ENCODE measurements at places on chromosomes 11 and 22.

- H3K4me1 ChIP-seq, result no peaks in the 10 kb centered on the region
- no peak overlapping the region for H3K27ac ChIP-seq
- DNase-seq, result no peak
- H3K27me3 ChIP-seq, result no peaks in the 10 kb centered on the region
- no peak overlapping the region for H3K4me3 ChIP-seq
These were observed 1059.4 kb upstream of the CCDC90B start for GRCh38 chr11:84345597-84345996.

GRCh38 chr22:23013612-23014011 lies 56.7 kb upstream of the GNAZ start:
- DNase-seq, result no peak
- H3K27ac ChIP-seq, result no peak overlapping the region
- no peaks in the 10 kb centered on the region for H3K36me3 ChIP-seq
- no peaks in the 10 kb centered on the region for H3K4me1 ChIP-seq

DNA sequence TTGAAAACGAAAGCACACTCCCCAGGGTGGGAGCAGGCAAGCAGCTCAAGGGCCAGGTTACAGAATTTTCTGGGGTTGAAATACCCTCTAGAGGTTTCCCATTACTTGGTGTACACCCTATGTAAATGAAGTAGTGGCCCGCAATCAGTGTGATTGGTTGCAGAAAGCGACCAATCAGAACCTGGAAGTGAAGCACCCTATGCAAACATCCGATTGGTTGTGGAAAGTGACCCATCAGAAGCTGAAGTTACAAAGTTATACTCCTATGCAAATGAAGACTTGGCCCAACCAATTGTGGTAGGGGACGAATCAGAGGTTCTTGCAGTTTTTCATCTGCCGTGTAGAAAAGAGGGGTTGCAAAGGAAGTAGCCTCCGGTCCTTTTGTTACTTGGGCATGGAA lies 19.2 kb downstream of the PRR5 start:
- H3K27ac ChIP-seq, result no peak overlapping the region
- H3K27me3 ChIP-seq, result no peaks in the 10 kb centered on the region
- H3K36me3 ChIP-seq, result no peaks in the 10 kb centered on the region
- no peaks in the 10 kb centered on the region for H3K4me1 ChIP-seq

DNA sequence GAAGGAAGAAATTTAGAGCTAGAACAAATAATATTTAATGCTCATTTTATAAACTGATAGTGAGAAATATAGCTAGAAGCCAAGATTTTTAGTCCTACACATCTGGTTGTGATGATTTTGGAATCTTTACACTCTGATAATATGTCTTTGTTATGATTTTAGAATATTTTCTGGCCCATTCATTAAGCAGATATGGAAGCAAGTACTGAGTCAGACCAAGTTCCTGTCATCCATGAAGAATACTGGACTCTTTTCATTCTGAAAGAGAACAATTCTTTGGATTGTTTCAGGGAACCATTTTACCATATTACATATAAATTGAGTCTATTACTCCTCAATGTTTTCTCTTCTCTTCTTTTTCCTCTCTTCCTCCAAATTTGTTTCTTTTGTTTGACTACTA lies 227.4 kb downstream of the TMEM135 start:
- no peak overlapping the region for H3K27ac ChIP-seq
- no peaks in the 10 kb centered on the region for H3K36me3 ChIP-seq
- peaks cover 7% of the 10 kb centered on the region for H3K4me1 ChIP-seq
- no peak for DNase-seq
- no peaks in the 10 kb centered on the region for H3K27me3 ChIP-seq

GRCh38 chr11:33321422-33321821 lies 64.2 kb downstream of the HIPK3 start:
- no peak overlapping the region for H3K4me3 ChIP-seq
- no peak for DNase-seq
- no peak overlapping the region for H3K27ac ChIP-seq
- H3K4me1 ChIP-seq, result no peaks in the 10 kb centered on the region

DNA sequence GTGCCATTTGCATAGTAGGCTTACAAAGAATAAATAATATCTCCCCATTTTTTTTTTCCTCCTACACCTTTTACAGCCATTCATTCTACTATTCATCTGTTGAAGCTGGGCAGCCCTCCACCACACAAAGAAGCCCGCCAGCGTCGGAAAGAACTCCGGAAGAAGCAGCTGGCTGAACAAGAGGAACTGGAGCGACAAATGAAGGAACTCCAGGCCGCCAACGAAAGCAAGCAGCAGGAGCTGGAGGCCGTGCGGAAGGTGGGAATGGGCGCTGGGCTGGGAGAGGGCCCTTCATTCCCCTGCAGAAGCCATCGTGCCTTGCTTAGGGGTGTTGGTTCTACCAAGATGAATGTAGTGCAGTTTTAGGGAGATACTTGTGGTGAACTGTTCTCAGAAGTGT lies 68.6 kb downstream of the SWAP70 start:
- peaks cover 90% of the 10 kb centered on the region for H3K36me3 ChIP-seq
- no peaks in the 10 kb centered on the region for H3K27me3 ChIP-seq
- DNase-seq, result no peak
- no peak overlapping the region for H3K4me3 ChIP-seq

- no peak overlapping the region for H3K27ac ChIP-seq
- DNase-seq, result no peak
- H3K27me3 ChIP-seq, result no peaks in the 10 kb centered on the region
These were observed 28.1 kb upstream of the CHORDC1 start for GRCh38 chr11:90250970-90251369.
